Ammon's horn (tissue), 1 donor: ENCODE measurements at places on chromosomes 6 and 20.

DNA sequence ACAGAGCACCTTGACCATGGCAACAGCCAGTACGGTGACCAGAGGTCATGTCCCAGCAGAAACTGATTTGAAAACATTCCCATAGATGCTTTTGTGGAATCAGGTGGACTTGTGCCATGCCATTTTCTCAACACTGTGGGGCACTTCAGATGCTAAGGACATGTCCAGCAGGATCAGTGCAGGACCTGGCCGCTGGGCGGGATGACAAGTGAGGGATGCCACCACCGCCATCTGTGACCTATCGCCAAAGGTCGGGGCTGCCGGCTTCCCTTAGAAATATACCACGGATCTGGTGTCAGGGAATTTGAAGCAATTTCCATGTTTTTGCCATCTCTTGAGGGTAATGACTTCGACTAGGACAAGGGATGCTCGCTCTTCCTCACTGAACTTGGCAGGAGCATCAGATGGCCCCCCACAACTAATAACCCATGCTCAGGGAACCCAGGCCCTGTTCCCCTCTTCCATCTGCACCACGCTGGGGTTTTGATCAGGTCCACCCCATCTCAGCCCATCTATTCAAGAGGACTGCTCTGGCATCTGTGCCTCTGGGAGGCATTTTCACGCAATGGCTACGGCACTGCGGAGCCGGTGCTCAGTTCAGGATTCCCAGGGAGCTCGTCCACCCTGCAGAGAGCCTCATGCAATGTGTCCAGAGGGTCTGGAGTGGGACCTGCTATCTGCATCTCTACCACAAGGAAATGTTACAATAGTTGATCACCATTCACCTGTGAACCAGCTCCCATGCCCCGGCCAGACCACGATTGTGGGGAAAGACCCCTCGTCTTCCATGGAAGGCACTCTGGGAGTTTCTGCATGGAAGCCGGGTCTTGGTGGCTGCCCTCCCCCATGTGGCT, 302.6 kb downstream of the TAF4 start:
- DNase-seq = no peak

- DNase-seq = no peak
These were observed 27.1 kb downstream of the SYNJ2 start for GRCh38 chr6:158008864-158009113.

- no peak for DNase-seq
These were observed 187.5 kb upstream of the ECI2 start for GRCh38 chr6:4322846-4323309.

GRCh38 chr6:20061952-20062351, 150.3 kb downstream of the MBOAT1 start:
- DNase-seq = no peak

DNA sequence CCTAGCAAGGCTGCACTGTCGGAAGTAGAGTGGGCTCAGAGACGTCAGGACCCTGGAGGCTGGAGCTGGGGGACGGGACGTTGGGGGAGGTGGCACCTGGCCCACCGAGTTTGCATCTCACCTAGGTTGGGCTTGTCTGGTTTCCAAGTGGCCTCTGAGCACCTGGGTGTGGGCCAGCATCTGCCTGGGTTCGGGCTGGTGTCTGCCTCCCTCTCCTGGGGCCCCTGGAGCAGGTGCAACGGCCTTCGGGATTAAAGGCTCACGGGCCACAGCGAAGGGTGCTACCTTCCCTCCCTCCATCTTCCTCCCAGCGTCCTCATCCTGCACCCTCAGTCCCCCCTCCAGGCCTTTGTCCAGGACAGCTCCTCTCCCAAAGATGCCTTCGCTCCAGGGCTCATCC, 6.0 kb downstream of the HRH3 start:
- no peak for DNase-seq

- DNase-seq = no peak
These were observed 32.6 kb downstream of the DTNBP1 start for GRCh38 chr6:15630202-15630601.

- DNase-seq = no peak
These were observed 5.7 kb downstream of the VSX1 start for GRCh38 chr20:25076201-25076600.
